COR-L47 (cell line): ENCODE measurements at places on chromosomes 4 and X.

- DNase-seq, result no peak
These were observed 29.9 kb upstream of the RTL8A start for GRCh38 chrX:135081693-135082404.

DNA sequence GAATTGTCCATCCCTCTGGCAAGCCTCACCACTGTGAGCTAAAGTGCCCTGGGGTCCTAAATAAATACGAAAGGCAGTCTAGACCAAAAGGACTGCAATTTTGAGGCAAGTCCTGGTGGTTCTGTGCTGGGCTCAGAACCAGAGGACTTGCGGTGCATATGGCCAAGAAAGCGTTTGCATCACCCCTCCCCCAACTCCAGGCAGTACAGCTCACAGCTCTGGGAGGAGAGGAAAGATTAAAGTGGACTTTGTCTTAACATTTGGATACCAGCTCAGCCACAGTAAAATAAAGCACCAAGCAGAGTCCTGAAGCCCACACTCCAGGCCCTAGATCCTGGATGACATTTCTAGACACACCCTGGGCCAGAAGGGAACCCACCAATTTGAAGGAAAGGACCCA is 24.9 kb downstream of the RNF128 start:
- no peak for DNase-seq

- DNase-seq, result no peak
These were observed 22.4 kb downstream of the RS1 start for GRCh38 chrX:18649498-18649951.

DNA sequence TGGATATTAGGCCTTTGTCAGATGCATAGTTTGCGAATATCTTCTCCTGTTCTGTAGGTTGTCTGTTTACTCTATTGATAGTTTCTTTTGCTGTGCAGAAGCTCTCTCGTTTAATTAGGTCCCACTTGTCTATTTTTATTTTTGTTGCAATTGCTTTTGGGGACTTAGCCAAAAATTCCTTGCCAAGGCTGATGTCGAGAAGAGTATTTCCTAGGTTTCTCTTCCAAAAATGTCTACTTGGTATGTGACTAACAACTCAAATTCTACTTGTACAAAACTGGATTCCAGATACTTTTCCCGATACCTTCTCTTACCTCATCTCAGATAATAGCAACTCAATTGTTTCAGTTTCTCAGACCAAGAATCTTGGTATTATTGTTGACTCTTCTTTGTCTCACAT is 142.4 kb upstream of the GLRA2 start:
- no peak for DNase-seq
